ENCODE measurements at places on chromosomes 7 and 10. TPM values are rescaled to one million over a fixed set of nuclear protein-coding genes. Genes with fewer than 3 reads are reported as not detected.

GRCh38 chr10:119444866-119445265 lies 97.7 kb downstream of the RGS10 start:
- H3K27ac ChIP-seq: no peak overlapping the region
- no peaks in the 10 kb centered on the region for H3K36me3 ChIP-seq
- H3K4me3 ChIP-seq: no peak overlapping the region
- H3K27me3 ChIP-seq: no peaks in the 10 kb centered on the region

DNA sequence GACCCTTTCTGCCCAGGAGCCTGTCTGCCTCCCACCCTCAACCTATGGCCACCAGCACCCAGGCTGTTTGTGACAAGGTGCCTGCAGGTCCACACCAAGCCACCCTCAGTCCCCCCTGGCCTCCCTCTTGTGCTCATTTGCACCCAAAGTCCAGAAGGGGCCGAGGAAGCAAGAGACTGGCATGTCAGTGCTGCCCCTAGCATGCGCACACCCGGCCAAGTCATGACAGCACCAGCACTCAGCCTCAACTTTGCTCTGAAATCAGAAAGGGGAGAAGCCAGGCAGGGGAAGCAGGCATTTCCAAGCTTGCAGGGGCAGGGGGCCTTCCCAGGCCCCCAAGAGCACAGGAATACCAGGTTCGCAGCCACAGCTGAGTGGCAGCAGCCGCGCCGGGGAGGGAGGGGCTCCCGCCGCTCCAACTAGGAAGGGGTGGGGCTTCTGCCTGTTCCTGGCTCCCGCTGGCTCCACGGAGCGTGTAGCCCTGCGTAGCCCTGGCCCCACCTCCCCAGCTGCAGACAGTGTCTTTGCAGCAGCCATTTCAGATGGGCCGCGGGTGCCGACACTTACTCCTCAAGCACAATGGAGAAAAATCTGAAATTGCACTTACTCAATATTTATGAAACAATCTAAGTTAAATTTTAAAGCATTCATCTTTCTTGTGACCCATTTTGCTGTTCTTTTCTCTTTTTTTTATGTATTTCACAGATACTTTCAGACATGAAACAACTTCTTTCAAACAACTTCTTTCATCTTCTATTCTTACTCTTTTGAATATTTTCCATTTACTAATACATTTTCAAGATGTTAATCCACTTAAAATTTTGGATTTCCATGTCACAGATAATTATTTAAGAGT lies 54.9 kb upstream of the ABCB5 start:
- no peaks in the 10 kb centered on the region for H3K4me1 ChIP-seq
- no peak overlapping the region for H3K27ac ChIP-seq
- H3K4me3 ChIP-seq: no peak overlapping the region
- no peak for DNase-seq

DNA sequence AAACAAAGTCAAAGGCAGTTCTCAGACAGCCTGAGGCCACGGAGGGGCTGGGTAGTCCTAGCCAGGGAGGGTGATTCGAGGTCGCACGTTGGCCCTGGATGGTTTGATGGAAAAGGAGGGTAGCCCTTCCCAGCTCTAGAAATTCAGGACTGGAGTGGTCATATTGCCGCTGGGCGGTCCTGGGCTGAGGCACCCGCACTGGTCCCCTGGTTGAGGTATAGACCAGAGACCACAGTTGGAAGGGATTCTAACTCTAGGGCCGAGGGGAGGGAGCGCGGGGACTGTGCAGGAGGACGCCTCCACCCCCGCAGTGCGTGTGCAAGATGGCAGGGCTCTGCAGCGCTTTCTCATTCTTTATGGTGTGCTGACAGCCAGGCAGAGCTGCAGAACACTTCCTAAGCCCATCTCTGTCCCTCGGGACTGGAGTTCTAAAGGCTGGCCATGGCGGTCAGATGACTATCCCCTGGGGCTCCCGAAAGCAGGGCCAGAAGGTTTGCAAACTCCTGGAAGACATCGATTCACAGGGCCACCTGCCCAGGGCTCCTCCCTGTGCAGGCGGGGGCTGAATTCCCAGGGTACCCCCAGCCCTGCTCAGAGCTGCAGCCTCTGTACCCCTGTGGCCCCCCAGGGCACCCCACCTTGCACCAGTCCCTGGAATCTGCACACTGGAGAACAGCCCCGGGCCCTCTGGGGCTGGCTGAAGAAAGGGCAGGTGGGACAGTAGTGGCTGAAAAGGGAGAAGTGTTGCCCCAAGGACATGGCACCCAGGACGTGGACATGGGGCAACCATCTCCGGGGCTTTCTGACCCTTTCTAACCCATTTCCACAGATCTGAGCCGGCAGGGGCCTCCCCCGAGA lies 51.0 kb upstream of the ELN start:
- no peak overlapping the region for H3K4me3 ChIP-seq
- no peaks in the 10 kb centered on the region for H3K27me3 ChIP-seq
- no peaks in the 10 kb centered on the region for H3K36me3 ChIP-seq

- no peaks in the 10 kb centered on the region for H3K27me3 ChIP-seq
- H3K36me3 ChIP-seq: no peaks in the 10 kb centered on the region
- no peak for DNase-seq
- no peak overlapping the region for H3K4me3 ChIP-seq
- H3K4me1 ChIP-seq: no peaks in the 10 kb centered on the region
Measured at GRCh38 chr10:11869219-11869618, 46.1 kb downstream of the PROSER2 start.

DNA sequence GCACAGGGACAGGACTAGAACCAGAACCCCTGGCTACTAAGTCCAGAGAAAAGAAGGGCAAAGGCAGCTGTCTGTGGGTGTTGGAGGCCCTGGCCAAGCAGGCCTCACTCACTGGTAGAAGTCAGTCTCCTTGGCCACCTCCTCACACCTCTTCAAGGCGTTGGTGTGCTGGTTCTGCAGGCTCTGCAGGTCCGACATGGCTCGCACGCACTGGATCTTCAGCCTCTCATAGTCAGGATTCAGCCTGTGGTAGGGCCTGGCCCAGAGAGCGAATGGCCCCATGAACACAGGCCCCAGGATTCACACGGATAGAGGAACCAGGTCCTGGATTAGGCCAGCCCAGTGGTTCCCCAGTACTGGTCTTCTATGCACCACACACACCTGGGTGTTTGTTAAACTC lies 72.4 kb downstream of the DLG5 start:
- no peak overlapping the region for H3K4me3 ChIP-seq
- DNase-seq: no peak
- no peaks in the 10 kb centered on the region for H3K4me1 ChIP-seq
- H3K27me3 ChIP-seq: no peaks in the 10 kb centered on the region
- H3K27ac ChIP-seq: no peak overlapping the region
- no peaks in the 10 kb centered on the region for H3K36me3 ChIP-seq

Gene GDF10
- not detected for total RNA-seq

All from uterus (tissue), 4 donors.